ENCODE measurements at places on chromosomes 7 and 10.

DNA sequence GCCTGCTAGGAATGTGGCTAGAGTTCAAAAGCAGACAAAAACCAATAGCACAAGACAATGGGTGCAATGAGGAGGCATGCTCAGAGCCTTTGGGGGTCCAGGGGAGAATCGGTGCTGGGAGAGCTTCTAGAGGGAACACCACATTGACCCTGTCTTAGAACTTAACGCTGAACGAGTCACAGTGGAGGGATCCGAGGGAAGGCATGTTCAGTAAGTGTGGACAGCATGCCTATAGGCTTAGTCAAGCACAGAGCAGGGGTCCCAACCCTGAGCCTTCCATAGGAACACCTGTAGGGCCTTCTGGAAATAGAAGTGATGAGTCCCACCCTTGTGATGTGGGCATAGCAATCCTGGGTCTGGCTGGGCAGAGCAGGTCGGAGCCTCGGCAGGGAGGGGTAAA, 148.7 kb downstream of the PKD1L1 start:
- DNase-seq: no peak

- no peak for DNase-seq
Measured at GRCh38 chr10:44513591-44513990, 128.7 kb upstream of the CXCL12 start.

DNA sequence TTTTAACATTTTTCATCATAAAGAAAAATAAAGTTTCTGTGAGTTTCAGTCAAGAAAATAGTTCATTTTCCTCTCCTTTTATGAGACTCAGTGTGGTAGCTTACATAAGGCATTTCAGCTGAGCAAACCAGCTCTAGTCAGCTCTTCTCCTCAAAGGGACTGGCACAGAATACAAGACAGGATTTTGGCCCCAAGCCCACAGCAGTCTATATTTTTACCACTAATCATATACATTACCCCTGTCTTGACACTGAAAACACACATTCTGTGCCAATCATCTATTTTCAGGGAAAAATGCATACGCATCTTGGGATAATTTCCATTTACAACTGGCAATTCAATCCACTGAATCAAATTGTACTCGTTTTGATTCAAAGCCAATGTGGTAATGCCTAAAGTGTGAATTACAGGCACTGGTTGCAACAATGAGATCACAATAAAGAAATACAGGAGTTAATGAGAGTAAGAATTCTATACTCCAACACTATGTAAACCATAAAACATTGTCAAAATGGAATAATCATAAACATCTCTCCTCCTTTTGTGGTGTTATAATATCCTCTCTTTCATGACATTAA, 186.4 kb downstream of the CACNA2D1 start:
- no peak for DNase-seq

- no peak for DNase-seq
Measured at GRCh38 chr7:1850976-1851571, 181.0 kb downstream of the ELFN1 start.

GRCh38 chr7:151244196-151244840, 4.2 kb downstream of the SMARCD3 start:
- DNase-seq: peak; percentile 56

GRCh38 chr7:35518767-35519166, 176.2 kb downstream of the HERPUD2 start:
- DNase-seq: no peak

- no peak for DNase-seq
Measured at GRCh38 chr7:45579391-45579801, 5.2 kb downstream of the ADCY1 start.

- DNase-seq: no peak
Measured at GRCh38 chr10:79181227-79181626, 112.5 kb downstream of the ZMIZ1 start.
